ENCODE measurements at places on chromosomes 5 and 9.

DNA sequence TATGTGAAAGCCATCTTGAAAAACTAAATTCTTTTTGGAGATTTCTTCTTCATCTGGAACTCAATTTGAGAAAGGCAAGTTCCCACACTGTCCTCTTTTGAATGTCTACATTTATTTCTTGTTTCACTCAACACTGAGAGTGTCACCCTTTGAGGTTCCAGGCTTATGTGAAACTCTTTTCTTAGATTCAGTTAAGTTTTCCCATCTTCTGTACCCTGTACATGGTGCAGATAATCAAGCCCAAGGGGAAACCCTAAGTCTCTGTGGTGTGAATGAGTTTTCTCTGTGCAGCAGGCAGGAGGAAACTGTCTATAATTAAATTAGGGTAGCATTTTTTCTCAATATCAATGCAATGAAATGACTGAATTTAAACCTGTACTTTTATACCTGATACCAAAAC lies 72.3 kb upstream of the PRLR start:
- DNase-seq: no peak

GRCh38 chr5:72559866-72560766 lies 52.9 kb upstream of the ZNF366 start:
- no peak for DNase-seq

GRCh38 chr9:98429613-98430012 lies 174.2 kb upstream of the TBC1D2 start:
- no peak for DNase-seq

- no peak for DNase-seq
Measured at GRCh38 chr5:175808711-175809110, 62.7 kb upstream of the CPLX2 start.

GRCh38 chr5:56950626-56951125 lies 1.2 kb downstream of the MIER3 start:
- peak; percentile 25 for DNase-seq

GRCh38 chr5:143014017-143014651 lies 244.0 kb downstream of the ARHGAP26 start:
- peak; percentile 60 for DNase-seq

All from iPS DF 19.7 (cell line).